ENCODE measurements at places on chromosomes 6 and 20. TPM values are rescaled to one million over a fixed set of nuclear protein-coding genes. Genes with fewer than 3 reads are reported as not detected.

DNA sequence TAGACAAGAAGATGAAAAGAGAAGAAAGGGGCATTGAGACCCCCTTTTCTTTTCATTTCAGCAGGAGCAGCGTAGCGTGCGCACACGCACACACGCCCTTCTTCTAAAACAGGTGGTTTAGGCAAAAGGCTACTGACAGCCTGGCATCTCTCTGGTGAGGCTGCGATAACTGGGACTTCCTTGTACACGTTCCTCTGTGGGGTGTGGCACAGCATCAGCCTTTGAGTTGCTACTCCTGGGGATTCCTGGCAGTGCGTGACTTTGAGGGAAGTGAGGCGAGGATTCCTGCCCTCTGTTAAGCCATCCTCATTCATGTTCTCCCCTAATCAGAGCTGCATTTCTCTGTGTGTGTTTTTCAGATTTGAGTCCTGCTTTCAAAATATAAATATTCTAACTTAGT, 94.7 kb downstream of the TMEM170B start:
- H3K4me1 ChIP-seq: no peaks in the 10 kb centered on the region
- no peak overlapping the region for H3K4me3 ChIP-seq
- no peak for DNase-seq

GRCh38 chr6:170423814-170424603, 117.5 kb downstream of the FAM120B start:
- DNase-seq: no peak
- no peaks in the 10 kb centered on the region for H3K36me3 ChIP-seq
- no peak overlapping the region for H3K4me3 ChIP-seq
- H3K4me1 ChIP-seq: no peaks in the 10 kb centered on the region
- H3K27ac ChIP-seq: no peak overlapping the region

TSHZ2 gene
- total RNA-seq: 24.9 TPM

- no peak overlapping the region for H3K4me3 ChIP-seq
- peak; percentile 84 for DNase-seq
- no peaks in the 10 kb centered on the region for H3K27me3 ChIP-seq
- H3K27ac ChIP-seq: no peak overlapping the region
- no peaks in the 10 kb centered on the region for H3K4me1 ChIP-seq
- no peaks in the 10 kb centered on the region for H3K36me3 ChIP-seq
These were observed 50.4 kb downstream of the BANF2 start for GRCh38 chr20:17749978-17750721.

DNA sequence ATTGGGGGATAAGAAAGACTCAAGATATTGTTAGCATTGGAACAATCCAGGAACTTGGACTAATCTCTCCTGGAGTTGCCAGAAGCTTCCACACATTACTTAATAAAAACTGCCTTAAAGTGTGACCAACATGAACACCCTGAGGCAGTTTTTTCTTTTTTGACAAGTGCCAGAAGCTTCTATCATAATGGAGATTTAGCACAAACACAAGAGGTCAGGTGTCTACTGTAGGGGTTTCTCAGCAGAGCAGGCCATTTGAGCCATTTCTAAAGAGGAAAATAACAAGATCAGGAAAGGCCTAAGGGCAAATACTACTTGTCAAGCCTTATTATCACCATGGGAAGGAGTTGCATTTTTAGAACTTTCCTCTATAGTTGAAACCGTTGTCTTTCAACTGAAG, 361.5 kb downstream of the EPM2A start:
- H3K27me3 ChIP-seq: no peaks in the 10 kb centered on the region
- no peaks in the 10 kb centered on the region for H3K4me1 ChIP-seq
- no peak for DNase-seq
- no peak overlapping the region for H3K27ac ChIP-seq

GRCh38 chr6:63844287-63844686, 208.7 kb downstream of the PHF3 start:
- H3K27me3 ChIP-seq: no peaks in the 10 kb centered on the region
- DNase-seq: no peak
- no peaks in the 10 kb centered on the region for H3K36me3 ChIP-seq
- H3K4me3 ChIP-seq: no peak overlapping the region

GRCh38 chr6:34537922-34538550, 18.1 kb downstream of the SPDEF start:
- no peak overlapping the region for H3K27ac ChIP-seq
- H3K36me3 ChIP-seq: no peaks in the 10 kb centered on the region
- H3K4me3 ChIP-seq: no peak overlapping the region
- H3K27me3 ChIP-seq: no peaks in the 10 kb centered on the region

DNA sequence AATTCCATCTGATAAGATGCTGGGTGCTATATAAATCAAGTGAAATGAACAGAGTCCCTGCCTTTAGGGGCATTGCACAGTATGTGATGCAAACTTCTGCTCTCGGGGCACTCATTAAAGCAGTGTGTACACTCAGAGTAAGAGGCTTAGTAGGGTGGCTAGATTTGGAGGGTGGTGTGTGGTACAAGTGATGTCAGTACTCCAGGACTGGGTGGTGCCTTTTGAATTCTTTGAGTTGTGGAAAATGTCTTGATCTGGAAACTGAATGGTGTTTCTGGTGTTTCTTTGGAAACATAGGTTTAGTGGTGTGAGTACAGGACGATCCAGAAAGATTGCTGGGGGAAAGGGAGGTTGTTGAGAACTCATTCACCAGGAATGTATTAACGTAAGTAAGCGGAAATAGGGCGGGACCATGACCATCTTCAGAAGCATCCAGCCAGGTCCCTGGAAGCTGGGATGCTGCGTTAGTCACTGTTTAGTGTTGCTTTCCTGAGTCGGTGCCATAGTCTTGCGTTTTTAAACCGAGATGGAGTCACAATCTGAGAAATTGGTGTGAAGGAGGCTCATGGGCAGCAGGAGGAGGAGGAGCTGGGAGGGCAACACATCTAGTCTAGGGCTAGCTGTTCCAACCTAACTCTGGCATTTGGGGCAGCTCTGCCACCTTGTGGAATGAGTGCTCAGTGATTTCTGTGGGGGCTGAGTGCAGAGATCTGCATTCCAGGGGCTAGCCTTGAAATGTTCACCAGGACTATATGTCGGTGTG, 70.3 kb downstream of the SCAND1 start:
- peak overlapping the region; percentile 95 for H3K27ac ChIP-seq
- peak; percentile 89 for DNase-seq
- no peaks in the 10 kb centered on the region for H3K4me1 ChIP-seq
- H3K4me3 ChIP-seq: no peak overlapping the region
- no peaks in the 10 kb centered on the region for H3K27me3 ChIP-seq

DNA sequence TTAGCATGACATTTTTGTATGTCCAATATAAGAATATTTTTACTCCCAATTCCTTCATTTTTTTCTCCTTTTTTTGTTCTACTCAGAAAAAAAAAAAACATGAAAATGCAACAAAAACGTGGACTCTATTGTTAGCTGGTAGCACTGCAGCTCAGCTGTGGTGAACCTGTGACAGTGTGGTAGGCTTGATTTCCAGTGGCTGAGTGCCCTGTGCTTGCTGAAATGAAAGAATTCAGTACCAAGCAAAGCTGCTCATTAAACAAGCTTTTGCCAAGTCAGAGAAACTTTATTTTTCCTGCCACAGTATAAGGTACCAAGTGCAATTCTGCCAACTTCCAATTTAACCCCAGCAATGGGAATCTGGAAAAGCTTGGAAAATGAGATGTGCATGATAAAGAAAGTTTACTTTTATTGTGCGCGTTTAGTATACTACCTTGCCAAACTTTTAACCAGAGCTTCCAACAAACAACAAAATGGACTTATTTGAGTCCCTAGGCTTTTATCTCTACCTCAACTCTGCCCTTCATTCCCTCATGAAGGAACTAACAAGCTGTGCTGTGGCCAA, 215.2 kb downstream of the SLC35F1 start:
- peak overlapping the region; percentile 3 for H3K4me3 ChIP-seq
- no peaks in the 10 kb centered on the region for H3K4me1 ChIP-seq
- H3K27me3 ChIP-seq: no peaks in the 10 kb centered on the region
- no peak overlapping the region for H3K27ac ChIP-seq
- DNase-seq: no peak

- H3K36me3 ChIP-seq: no peaks in the 10 kb centered on the region
- no peak overlapping the region for H3K27ac ChIP-seq
- H3K4me1 ChIP-seq: no peaks in the 10 kb centered on the region
- no peak overlapping the region for H3K4me3 ChIP-seq
These were observed 3.7 kb upstream of the PRND start for GRCh38 chr20:4717816-4718570.

GRCh38 chr6:157579467-157580031, 198.6 kb downstream of the ZDHHC14 start:
- H3K36me3 ChIP-seq: no peaks in the 10 kb centered on the region
- no peaks in the 10 kb centered on the region for H3K4me1 ChIP-seq

DNA sequence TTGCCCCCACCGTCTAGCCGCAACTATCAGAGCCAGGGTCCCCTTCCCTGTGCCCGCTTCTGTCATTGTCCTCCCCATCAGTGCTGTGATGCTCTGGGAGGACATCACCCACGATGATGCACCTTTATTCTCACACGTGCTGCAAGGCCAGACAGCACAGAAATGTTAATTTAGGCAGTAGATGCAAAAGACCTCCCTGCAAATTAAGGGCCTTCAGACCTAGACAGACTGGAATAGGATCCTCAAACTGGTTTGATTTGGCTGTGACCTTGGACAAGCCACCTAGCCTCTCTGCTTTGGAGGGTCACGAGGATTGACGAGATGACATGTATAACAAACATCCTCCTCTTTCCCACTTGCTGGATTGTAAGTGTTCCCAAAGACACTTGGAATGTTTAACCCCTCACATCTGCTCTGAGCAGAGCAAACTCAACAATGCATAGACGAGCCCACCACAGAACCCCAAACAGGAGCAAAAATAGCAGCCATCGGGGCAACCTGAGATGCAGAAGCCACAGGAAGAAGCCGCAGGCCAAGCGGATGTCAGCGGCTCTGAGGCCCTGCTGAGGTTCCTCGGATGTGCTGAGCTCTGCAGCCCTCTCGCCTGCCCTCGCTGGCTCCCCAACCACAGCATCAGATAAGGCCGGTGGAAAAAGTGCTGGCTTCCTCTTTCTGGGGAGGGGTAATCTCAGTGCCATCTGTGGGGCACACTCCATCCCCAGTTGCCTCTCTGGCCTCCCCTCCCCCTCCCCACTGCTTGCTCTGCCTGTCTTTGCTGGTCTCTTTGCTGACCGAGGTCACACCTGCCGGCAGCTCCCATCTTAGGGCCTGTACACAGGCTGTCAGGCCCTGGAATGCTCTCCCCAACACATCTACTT, 35.3 kb downstream of the TOX2 start:
- H3K27ac ChIP-seq: no peak overlapping the region
- H3K4me3 ChIP-seq: no peak overlapping the region
- peak; percentile 75 for DNase-seq
- H3K27me3 ChIP-seq: no peaks in the 10 kb centered on the region
- H3K36me3 ChIP-seq: no peaks in the 10 kb centered on the region

SRMS gene
- not detected for total RNA-seq
